ENCODE measurements at places on chromosomes 7 and 10. TPM values are rescaled to one million over a fixed set of nuclear protein-coding genes. Genes with fewer than 3 reads are reported as not detected.

DNA sequence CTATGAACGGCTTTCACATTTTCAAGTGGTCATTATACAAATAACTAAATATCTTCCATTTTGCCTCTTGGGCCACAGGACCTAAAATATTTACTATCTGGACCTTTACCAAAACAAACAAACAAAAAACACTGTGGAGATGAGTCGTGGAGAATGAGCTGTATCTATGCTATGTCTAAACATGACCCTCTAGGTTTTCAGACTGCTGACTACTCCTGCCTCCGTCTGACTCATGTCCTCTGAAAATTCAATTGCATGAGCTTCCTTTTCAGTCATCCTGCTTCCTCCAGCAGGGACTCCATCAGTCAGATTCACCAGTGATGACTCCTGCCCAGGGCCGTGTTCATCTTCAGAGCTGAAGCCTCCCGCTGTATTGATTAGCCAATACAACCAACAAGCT, 96.8 kb downstream of the COL28A1 start:
- DNase-seq = no peak

Gene HUS1
- 20.1 TPM for polyA plus RNA-seq

DNA sequence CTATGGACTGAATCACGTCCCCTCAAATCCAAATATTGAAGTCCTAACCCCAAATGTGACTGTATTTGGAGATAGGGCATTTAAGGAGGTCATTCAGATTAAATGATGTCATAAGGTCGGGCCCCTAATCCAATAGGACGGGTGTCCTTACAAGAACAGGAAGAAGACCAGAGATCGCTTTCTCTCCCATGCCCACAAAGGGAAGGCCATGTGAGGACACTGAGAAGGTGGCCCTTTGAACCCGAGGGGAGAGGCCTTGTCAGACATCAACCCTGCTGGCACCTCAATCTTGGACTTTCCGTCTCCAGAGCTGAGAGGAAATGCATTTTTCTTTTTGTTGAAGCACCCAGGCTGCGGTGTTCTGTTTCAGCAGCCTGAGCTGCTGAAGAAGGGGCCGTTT, 72.3 kb upstream of the KLF6 start:
- DNase-seq = no peak

DNA sequence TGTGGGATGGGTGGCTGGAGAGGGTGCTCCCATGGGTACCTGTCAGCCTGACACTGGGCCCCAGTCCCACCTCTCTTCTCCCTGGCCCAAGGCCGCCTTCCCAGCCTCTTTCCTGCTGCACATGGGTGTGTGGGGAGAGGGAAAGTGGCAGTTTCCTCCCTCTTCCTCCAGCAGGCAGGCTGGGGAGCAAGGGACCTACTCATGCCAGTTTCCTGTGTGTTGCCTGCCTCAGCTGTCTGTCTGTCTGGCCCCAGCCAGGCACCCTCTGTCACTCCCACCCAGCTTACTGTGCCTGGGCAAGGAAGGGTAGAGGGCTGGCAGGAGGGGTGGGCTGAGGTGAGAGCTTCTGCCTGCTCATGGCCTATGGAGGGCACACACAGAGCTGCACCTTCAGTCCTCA, 46.3 kb upstream of the PCBD1 start:
- no peak for DNase-seq
